Stimulated activated CD8-positive, alpha-beta memory T cell treated with anti-CD3 and anti-CD28 coated beads, Interleukin-2, amount 100 ng/mL, for 1 hour (primary cell): ENCODE measurements at places on chromosomes 16 and 17.

DNA sequence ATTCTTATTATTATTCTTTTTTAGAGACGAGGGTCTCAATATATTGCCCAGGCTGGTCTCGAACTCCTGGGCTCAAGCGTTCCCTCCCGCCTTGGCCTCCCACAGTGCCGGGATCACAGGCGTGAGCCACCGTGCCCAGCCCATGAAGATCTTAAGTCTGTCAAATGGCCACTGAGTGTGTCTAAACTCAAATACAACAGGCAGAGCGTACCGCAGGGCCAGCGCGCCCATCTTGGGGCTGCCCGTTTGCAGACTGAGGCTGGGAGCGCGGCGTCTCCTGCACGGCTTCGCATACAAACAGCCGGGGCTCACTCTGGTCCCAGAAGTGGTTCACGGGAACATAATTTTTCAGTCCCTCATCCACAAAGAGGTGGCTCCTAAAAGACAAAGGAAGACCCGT, 30.3 kb downstream of the TMEM204 start:
- DNase-seq = no peak

GRCh38 chr16:28602529-28602928, 5.7 kb upstream of the SULT1A2 start:
- DNase-seq = no peak

DNA sequence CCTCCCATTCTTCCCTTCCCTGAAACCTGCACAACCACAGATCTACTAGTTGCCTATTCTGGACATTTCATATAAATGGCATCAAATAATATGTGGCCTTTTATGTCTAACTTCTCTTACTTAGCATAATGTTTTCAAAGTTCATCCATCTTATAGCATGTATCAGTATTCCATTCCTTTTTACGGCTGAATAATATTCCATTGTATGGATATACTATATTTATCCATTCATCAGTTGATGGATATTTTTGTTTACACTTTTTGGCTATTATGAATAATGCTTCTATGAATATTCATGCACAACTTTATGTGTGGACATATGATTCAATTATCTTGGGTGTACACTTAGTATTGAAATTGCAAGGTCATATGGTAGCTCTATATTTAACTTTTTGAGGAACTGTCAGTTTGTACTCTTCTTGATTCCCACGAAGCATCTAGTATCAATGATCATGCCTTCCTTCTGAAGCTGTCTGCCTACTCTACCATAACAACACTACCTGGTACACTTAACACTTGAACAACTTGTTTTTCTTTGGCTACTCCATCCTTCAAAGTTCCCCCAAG, 12.7 kb upstream of the CHD3 start:
- no peak for DNase-seq

DNA sequence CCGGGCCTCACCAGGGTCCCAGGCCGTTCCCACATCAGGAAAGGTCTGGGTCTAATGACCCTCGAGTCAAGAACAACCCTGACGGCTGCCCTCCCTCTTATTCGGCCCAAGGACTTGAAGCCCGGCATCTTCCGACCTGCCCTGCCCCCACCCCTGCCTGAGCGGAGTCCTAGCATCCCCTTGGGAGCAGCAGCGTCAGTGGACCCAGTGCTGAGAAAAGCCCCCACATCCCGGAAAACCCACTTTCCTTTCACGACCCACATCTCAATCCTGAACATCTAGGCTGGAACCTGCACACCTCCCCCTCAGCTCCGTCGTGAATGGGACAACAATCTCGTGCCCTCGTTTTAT, 769 bp downstream of the TMEM88 start:
- DNase-seq = no peak

DNA sequence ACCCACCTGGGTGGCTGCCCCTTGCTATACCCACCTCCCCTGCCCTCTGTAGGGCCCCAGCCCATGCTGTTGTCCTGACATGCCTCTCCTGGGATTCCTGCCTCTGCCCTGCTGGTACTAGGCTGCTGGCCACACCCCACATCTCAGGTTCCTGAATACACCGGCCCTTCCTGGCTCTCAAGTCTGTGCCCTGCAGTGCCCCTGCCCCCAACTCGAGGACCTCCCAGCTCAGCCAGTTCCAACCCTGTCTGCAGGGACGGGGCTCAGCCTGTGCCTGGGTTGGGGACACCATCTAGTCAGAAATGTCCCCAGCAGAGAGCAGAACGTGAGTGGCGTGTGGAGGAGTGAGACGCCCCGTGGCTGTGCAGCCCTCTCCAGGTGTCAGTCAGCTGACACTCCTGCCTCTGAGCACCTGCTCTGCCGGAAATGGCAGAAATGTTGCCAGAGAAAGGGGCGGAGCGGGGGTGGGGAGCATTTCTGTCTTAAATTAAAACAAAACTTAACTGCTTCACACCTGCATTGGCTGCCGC, 28.7 kb downstream of the ACSF3 start:
- peak; percentile 11 for DNase-seq

DNA sequence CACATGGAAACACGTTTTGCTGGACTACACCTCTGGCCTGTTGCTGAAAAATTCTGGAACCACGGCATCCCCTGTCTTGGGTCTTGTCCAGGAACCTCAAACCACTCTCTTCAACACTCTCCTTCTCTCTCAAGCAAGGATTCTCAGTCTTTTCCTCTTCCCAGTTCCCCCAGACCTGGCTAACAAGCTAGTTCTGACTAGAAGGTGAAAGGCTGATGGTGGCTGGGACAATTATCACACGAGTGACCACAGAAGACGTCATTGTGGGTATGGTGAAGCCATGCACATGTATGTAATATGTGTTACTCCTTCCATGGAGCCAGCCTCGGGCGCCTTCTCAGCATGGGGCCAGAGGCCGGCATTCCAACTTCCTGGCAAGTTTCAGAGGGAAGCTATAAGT, 123.0 kb downstream of the CDYL2 start:
- DNase-seq = no peak

DNA sequence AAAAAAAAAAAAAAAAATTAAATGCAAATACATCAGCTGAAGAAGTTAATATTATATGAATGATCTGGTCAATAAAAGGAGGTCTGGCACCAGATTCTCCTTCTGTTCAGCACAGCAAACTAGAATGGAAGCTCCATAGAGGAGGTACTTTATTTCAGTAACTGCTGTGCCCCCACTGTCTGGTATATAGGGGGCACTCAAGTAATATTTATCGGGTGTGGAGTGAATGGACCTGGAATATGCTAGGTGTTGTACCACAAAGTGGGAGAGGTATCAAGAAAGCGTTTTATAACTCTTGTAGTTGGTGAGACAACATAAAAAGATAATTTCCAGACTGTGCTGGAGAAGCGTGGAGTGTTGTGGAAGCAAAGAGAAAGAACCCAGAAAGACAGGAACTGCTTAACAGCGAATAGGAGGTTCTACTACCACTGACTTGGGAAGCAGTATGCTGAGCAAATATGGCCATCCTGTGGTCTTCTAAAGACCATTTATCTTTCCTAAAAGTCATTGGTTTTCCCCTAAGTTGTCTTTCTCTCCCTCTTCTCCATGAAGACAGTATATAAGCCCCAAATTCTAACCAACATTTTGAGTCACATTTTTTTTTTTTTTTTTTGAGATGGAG, 12.2 kb upstream of the PRKCA start:
- no peak for DNase-seq

DNA sequence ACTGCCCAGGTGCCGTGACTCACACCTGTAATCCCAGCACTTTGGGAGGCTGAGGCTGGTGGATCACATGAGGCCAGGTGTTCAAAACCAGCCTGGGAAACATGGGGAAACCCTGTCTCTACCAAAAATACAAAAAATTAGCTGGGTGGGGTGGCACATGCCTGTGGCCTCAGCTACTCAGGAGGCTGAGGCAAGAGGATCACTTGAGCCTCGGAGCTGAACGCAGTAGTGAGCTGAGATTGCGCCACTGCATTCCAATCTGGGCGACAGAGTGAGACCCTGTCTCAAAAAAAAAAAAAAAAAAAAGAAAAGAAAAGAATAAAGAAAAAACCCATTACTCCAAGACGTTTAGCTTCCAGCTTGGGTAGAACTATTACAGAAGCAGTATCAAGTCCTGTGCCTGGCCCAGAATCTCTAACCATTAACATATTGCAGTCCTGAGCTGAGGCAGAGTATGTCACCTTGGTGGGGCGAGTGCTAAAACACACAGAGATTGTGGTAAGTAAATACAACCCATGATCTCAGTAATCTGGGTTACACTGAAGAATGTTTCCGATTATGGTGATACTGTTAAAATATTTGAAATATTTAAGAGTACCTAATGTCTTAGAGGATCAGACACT, 23.2 kb upstream of the CFAP20 start:
- no peak for DNase-seq

GRCh38 chr16:20851601-20852000, 45.3 kb downstream of the REXO5 start:
- no peak for DNase-seq

GRCh38 chr17:83152227-83152744, 72.9 kb downstream of the METRNL start:
- DNase-seq = no peak

GRCh38 chr17:75146592-75146991, 7.7 kb downstream of the JPT1 start:
- no peak for DNase-seq

DNA sequence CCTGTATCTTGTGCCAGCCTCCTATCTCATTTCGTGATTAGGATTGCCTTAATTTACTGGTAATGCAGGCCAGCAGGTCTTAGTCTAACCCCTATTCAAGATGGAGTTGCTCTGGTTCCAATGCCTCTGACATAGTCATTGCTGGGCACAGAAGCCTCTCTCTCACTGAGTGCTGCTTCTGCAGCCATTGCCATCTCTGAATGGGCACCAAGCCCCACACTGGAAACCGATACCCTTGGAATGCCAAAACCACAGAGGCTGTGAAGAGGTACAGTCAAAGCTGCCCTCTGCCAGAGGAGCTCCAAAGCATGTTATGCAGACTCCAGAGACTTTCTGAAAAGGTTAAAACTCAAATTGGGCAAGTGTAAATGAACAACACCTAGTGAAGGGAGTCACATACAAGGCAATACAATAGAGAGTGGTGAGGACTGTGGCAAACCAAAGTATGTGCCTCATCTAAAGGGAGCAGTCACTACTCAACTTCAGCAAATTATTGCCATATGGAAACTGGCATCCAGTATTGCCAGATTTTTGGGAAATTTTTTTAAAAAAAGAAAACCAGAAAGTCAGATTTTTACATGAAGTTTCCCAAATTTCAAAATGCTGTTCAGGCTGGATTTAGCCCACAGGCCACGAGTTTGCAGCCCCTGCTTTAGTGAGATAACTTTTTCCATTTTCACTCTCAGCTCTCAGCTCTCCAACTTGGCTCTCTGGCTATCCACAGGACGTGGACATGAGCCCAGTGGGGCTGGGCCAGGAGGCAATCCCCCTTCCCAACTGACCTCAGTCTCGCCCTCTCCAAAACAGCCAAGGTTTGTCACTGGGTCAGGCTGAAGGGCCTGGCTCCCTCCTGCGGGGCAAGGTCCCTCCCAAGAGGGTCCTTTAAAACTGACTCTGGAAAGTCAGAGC, 2.1 kb upstream of the MMP2 start:
- DNase-seq = no peak
